Neural crest cell (in vitro differentiated cells): ENCODE measurements at places on chromosomes 2 and 18. TPM values are rescaled to one million over a fixed set of nuclear protein-coding genes. Genes with fewer than 3 reads are reported as not detected.
A peak's percentile ranks its signal among the peaks of the same experiment; 100 is the strongest.

DNA sequence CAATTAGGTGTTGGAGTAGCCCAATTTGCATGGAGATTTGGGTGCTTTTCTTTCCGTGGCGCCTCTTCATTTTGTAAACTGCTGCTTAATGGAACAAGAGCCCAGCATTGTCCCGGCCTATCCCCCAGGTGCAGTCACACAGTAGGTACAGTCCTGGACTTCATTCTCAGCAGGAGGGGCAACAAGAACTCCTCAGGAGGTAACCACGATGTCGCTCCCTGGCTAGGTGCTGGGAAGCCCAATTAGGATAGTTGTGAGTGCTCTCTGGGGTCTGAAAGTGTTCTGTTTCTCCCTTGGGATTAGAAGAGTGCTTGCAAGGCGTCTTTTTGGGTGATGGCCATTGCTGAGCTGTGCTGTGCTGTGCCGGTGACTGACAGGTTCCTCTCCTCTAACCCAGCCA lies 53.8 kb downstream of the CABLES1 start:
- no peak for DNase-seq
- no peak overlapping the region for H3K27ac ChIP-seq
- H3K27me3 ChIP-seq, result no peaks in the 10 kb centered on the region
- no peak overlapping the region for H3K4me3 ChIP-seq
- H3K4me1 ChIP-seq, result peaks cover 24% of the 10 kb centered on the region
- no peaks in the 10 kb centered on the region for H3K36me3 ChIP-seq

CHMP1B gene
- total RNA-seq, result 23.7 TPM in 2 replicates

- H3K4me3 ChIP-seq, result no peak overlapping the region
- no peaks in the 10 kb centered on the region for H3K4me1 ChIP-seq
- peak overlapping the region; percentile 13 for H3K27ac ChIP-seq
- H3K27me3 ChIP-seq, result peaks cover 3% of the 10 kb centered on the region
- no peaks in the 10 kb centered on the region for H3K36me3 ChIP-seq
These were observed 18.1 kb upstream of the GCFC2 start for GRCh38 chr2:75728614-75729419.

REG1B gene
- not detected in 2 replicates for total RNA-seq

UGT1A3 gene
- total RNA-seq, result not detected in 2 replicates

ICOS gene
- total RNA-seq, result not detected in 2 replicates

LRRTM1 gene
- total RNA-seq, result 1.4 and 1.5 TPM in 2 replicates

GRCh38 chr18:41842886-41843285 lies 112.1 kb upstream of the PIK3C3 start:
- no peak overlapping the region for H3K27ac ChIP-seq
- no peaks in the 10 kb centered on the region for H3K36me3 ChIP-seq
- no peak overlapping the region for H3K4me3 ChIP-seq
- no peak for DNase-seq
- no peaks in the 10 kb centered on the region for H3K4me1 ChIP-seq

DNA sequence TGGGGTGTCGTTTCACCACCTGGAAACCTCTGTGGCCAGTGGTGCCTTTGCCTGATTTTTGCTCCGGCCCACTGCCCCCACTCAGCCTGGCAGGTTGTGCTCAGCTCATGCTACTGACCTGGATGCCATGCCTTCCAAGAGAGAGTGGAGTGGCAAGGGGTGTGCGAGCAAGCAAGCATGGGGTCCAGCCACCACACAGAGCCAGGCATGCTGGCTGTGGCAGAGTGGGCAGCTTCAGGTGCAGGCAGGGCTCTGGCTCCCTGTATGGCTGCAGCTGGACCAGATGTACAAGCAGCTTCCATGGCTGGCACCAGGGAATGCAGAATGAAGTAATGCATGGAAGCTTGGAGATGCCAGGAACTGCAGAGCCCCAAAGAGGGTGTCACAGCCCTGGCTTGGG lies 620.5 kb upstream of the SETBP1 start:
- H3K36me3 ChIP-seq, result no peaks in the 10 kb centered on the region
- DNase-seq, result no peak
- no peaks in the 10 kb centered on the region for H3K27me3 ChIP-seq
- no peak overlapping the region for H3K4me3 ChIP-seq
- H3K4me1 ChIP-seq, result no peaks in the 10 kb centered on the region

- H3K27ac ChIP-seq, result no peak overlapping the region
- H3K36me3 ChIP-seq, result no peaks in the 10 kb centered on the region
- no peak for DNase-seq
- no peak overlapping the region for H3K4me3 ChIP-seq
- peaks cover 5% of the 10 kb centered on the region for H3K4me1 ChIP-seq
These were observed 80.3 kb upstream of the GYPC start for GRCh38 chr2:126575631-126576030.
